OCI-M1 (cell line): ENCODE measurements at places on chromosomes 2 and 18.

DNA sequence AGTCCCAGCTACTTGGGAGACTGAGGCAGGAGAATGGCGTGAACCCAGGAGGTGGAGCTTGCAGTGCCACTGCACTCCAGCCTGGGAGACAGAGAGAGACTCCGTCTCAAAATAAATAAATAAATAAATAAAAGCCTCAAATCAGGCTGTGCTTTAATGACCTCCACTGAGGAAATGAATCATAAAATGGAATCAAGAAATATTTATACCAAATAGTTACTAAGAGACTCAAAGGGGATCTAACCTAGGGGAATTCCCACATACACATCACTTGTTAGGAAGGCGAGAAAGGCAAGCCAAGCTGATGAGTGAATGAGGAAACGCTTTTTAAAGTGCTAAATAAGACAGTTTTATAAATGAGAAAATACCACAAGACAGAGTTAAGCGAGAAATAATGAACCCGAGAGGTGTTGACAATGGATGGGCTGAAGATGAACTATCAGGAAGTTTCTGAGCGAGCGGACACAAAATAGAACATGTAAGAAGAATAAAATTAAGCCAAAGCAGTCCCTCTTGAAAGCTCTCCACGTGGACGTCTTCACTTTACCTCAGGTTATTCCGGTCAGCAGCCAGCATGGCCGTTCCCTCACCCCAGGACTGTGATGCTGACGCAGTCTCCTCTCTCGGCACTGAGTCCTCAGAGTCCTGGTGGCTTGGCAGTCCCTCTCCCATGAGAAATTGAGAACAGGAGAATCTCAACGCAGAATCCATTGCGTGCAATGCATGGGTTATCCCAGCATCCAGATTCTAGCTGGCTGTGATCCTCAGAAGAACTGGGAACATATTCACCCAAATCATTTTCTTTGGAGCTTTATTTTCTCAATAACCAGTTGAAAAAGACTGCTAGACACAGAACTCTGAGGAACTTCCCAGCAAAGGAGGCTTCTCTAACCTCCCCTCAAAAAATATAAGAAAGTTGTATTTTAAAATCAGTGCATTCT is 22.3 kb downstream of the PXDN start:
- DNase-seq, result no peak

DNA sequence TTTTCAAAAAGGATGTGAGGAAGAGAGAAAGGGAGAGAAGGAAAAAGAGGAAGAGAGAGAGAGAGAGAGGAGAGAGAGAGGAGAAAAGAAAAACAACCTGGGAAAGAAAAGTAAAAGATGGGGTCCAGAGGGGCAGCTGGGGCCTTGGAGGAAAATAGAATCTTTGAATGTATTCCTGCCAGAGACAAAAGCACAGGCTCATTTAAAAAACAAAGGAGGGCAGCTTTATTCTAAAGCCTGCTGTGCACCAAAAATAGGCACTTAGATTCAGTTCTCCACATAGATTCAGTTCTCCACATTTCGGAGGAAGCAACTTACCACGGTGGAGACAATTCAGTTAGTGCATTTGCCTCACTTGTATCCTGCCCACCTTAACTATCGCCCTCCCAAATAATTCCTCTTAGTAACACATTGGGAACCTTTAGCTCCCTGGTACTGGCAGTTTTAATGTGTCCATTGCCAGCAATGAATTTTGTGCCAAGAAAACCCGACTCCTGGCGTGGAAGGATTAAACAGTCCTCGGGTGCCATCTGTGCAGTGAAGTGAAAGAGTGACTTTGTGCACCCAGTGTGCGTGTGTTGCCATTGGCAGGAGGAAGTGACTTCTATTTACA is 71.3 kb downstream of the DPP4 start:
- DNase-seq, result no peak

DNA sequence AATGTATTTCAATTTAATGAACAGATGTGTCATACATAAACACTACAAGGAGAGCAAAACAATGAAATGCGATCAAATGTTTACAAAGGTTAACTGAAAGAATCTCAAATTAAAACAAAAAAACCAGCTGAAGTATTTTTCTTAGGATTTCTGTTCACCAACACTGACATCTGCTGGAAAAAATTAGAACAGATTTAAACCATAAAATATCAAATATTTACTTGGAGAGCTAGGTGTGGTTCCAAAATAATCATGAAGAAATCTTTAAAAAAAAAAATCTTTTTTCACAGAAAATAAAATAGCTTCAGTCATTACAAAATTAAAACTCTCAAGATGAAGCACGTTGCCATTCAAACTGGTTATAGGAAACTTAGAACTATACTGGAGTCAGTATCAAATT is 13.8 kb downstream of the MMADHC start:
- DNase-seq, result peak; percentile 12

DNA sequence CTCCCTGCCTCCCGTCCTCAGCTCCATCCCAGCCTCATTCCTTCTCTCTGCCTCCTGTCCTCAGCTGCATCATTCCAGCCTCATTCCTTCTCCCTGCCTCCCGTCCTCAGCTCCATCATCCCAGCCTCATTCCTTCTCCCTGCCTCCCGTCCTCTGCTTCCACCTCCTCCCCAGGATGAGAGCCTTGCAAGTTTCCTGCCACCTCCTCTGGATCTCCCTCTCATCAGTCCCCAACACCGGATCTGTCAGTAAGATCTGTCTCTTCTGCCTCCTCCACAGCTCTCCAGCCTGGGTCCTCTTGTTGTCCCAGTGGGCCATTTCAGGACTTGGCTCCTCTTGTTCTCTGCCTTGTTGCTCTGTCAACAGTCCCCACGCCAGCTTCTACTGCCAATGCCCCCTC is 130.9 kb downstream of the NDUFA10 start:
- no peak for DNase-seq

GRCh38 chr2:16394072-16394985 is 271.3 kb downstream of the CYRIA start:
- no peak for DNase-seq

- no peak for DNase-seq
Observed at GRCh38 chr2:121550669-121551068, 20.0 kb downstream of the RNU4ATAC start.

GRCh38 chr18:37869051-37869450 is 303.5 kb upstream of the CELF4 start:
- DNase-seq, result no peak

GRCh38 chr2:148259674-148260073 is 238.8 kb downstream of the MBD5 start:
- peak; percentile 30 for DNase-seq

DNA sequence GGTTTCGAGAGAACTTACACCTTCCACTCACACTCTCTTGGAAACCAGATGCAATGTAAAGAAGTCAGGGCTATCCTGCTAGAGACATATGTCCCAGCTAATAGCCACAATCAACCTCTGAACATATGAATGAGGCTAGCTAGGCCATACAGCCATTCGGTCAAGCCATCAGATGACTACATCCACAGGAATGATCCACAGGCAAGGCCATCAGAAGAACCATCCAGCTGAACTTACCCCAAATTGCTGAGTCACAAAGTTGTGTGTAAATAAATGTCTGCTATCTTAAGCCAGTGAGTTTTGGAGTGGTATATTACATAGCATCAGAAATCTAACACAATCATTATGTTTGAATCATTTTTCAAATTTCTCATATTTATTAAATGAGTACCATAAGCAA is 5.2 kb upstream of the SPAST start:
- DNase-seq, result peak; percentile 16

DNA sequence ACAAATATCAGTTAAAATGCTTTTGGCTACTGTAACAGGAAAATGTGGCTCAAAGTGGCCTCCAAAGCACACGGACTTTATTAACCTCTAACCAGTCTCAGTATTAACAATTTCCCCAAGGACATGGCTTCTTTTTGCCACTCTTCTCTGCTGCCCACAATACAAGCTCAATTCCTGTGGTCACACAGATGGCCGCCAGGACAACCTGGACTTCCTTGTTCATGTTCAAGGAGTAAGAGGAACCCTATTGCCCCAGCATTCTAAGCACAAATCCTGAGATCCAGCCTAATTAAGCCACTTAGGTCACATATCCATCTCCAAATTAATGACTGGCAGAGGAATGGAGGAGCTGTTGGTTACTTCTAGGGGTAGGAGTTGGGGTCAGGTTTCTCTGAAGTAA is 38.2 kb downstream of the AOX1 start:
- DNase-seq, result no peak

DNA sequence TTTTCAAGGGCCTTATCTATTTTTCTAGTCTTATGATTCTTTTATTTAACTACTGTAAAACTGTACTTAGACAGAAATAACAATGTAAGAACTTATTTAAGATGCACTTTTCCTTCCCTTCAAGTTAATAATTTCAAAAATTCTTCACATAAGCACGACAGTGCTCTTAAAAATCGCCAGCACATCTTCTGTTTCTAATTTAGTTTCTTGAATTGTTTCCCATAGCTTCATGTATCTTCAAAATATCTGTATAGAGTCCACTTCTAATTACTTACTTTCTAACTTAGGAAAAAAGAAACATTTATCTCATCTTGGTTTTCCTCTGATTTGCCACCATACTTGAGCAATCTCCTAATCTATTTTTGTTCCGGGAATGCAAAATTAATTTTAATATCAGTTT is 196.1 kb downstream of the BABAM2 start:
- DNase-seq, result no peak

DNA sequence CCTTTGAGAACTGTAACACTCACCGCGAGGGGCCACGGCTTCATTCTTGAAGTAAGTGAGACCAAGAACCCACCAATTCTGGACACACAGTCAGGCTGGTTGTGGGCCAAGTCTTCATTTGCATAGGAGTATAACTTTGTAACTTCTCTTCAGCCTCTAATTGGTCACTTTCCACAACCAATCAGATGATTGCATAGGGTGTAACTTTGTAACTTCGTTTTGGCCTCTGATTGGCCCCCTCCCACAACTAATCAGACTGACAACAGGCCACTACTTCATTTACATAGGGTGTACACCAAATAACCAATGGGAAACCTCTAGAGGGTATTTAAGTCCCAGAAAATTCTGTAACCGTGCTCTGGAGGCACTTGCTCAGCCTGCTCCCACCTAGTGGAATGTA is 77.5 kb upstream of the TCF4 start:
- no peak for DNase-seq

- DNase-seq, result no peak
Observed at GRCh38 chr18:62289047-62289446, 36.1 kb upstream of the TNFRSF11A start.

GRCh38 chr2:194205568-194206227 is 1451.3 kb upstream of the SLC39A10 start:
- peak; percentile 83 for DNase-seq

DNA sequence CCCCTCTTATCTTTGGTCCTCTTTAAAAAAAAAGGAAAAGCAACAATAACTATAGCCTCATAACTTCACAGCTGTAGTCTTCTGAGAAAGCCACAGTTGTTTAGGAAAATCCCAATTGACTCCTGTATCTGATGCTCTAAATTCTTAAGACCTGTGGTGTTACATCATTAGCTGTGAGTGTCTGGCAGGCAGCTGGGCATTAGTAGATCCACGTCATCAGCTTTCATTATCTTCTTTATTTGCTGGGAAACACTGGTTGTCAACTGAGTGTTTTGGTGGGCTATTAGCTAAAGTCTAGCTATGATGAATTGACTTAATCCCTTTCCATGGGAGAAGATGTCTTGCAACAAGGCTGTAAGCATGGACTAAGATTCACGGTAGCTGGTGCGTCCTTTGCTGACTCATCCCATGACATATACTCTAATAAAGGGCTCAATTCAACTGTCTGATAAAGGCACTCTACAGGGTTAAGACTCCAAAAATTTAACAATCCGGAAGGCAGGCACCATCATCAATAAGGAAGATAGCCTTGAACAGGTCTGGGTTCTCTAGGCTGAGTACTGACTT is 517.2 kb downstream of the PLCL1 start:
- no peak for DNase-seq

DNA sequence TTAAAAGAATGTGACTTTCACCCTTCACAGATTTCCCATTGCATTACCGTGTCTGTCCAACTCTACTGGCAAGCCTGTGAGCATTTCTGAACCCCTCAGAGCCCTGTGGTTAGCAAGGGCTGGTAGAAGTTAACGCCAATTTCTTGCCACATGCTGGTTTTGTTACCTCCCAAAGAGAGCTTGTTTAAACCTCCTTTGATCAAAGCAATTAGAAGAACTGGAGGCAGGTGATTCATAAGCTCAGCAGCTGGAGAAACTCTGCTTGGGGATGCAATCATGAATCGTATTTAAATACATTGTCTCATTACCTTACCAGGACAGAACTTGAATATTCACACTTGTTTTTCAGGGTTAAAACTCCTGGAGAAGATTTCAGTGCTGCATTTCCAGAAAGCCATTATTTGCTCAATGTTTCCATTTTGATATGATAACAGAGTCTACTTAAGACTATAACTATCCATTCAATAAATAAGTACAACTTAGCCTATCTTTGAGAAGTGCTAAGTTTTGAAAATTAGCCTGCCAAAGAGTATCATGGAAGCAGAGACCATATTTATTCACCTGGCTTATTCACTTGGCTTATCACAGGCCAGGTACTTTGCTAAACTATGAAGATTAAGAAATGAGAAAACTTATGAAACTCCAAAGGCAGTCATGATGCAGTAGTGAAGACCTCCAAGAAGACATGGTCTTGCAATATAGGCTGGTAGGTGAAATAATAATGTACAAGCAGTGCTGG is 292.8 kb downstream of the INSIG2 start:
- DNase-seq, result no peak

- DNase-seq, result peak; percentile 58
Observed at GRCh38 chr2:33673937-33674336, 74.8 kb upstream of the FAM98A start.

- peak; percentile 83 for DNase-seq
Observed at GRCh38 chr2:161273038-161273760, 35.0 kb upstream of the PSMD14 start.
